ENCODE measurements at places on chromosomes 12 and 14.

GRCh38 chr14:80364274-80364673 lies 153.0 kb upstream of the DIO2 start:
- DNase-seq = no peak

DNA sequence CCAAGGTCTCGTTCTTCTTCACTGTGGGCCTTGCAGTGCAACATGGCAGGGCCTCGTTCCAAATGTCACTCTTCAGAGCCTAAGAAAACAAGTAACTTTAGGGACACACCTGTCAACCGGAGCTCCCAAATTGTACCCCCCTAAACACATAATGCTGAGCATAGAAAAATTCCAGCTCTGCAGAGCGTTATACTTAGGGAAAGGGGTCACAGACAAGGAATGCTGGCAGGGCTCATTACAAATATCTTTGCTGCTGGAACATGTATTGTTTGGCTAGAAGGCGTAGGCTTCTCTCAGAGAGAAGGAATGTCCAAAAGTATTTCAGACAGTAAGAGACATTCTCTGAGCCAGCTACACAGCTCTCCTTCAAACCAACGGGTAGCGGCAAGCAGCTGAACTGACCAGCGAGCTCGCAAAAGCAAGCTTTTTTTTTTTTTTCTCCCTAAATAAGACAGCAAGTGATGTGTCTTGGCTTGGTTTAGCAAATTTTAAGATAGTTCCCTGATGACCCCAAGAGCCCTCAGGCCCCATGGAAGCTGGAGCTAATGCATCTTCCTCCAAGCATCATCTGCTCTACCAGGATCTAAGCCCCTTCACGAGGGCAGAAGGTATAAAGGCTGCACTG lies 24.5 kb downstream of the SSH1 start:
- DNase-seq = no peak

- no peak for DNase-seq
Measured at GRCh38 chr14:36478782-36479181, 41.2 kb downstream of the NKX2-1 start.

- no peak for DNase-seq
Measured at GRCh38 chr14:25522116-25522515, 472.2 kb upstream of the STXBP6 start.
